Posterior cingulate gyrus (tissue), 11 donors: ENCODE measurements at places on chromosomes 1 and 21.

GRCh38 chr1:58089898-58090534 lies 456.5 kb downstream of the OMA1 start:
- DNase-seq, result no peak

- no peak for DNase-seq
Measured at GRCh38 chr1:171252482-171252881, 4.2 kb downstream of the FMO1 start.

DNA sequence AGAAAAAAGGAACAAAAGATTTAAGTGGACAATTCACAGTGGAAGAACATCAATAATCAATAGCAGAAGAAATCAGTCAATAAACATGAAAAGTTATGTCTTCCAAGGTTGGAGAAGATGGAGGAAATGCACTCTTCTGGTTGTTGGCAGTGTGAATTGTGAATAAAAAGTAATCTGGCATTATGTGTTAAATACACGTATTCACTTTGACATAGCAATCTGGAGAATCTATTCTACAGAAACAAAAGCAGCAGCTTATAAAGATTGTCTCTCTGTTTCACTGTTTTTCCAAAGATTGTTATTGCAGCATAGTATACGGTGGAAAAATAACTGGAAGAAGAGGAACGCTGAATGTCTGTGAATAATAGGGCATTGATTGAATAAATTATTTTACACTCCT lies 169.4 kb downstream of the NEK7 start:
- no peak for DNase-seq

DNA sequence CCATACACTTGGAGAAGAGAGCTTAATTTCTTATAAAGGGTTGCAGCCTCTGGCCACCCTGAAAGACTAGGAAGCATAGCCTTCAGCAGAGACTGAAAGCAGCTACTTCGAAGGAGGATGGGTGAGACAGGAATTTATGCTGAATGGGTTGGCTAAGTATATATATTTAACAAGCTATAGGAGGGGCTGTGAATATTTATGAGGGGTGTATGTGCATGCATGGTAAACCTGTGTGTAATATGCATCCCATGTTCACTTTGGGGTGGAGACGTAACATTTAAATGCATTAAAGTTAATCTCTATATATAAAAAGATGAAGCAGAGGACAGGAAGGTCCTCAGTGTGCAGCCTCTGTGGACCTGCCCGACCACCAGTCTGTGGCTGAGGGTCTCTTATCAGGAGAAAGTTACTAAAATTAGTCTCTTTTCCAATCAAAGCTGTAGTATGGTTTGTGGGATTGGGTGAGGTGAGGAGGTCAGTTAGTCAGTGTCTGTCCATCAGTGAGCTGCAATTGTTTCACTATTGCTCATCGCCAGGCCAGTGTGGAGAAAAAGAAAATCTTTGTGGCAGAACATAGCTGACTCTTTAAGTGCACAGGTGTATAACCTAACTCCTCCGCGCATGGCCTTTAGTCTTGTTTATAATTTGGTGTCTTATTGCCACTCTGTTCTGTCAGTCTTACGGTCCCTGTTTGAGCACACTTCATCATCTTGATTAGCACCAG lies 35.4 kb upstream of the DSCAM start:
- no peak for DNase-seq

GRCh38 chr1:11598461-11598860 lies 55.8 kb downstream of the FBXO2 start:
- no peak for DNase-seq

- no peak for DNase-seq
Measured at GRCh38 chr1:69613414-69613813, 45.7 kb downstream of the LRRC7 start.

GRCh38 chr1:237891979-237892378 lies 1.3 kb upstream of the ZP4 start:
- no peak for DNase-seq
